ENCODE measurements at places on chromosomes 5 and 9.

DNA sequence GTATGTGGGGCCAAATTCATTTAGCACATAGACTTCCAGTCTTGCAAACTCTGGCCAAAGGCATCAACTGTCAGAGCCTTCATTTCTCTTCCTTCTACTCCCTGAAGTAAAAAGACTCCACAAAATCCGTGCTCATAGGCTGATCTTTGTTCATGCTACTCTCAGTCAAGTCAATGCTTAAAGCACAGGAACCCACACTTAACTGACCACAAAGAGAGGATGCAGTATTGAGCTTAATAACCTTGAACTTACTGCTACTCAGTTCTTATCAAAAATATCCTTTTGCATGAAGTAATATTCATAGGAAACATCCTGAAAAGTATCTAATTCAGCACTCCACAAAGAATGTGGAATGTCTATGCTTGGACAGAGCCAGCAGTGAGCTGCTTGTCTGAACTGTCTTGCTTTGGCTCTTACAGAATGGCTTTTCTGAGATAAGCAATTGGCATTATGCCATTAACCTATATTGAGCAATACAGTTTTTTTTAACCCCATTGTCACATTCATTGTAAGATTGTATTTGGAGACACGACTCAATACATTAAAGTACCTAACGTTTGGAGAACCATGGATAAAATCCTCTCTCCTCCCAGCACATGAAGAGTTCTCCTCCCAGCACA, 21.7 kb downstream of the LPAR1 start:
- no peak for DNase-seq

GRCh38 chr9:87502391-87503221, 4.9 kb downstream of the DAPK1 start:
- DNase-seq: peak; percentile 18

DNA sequence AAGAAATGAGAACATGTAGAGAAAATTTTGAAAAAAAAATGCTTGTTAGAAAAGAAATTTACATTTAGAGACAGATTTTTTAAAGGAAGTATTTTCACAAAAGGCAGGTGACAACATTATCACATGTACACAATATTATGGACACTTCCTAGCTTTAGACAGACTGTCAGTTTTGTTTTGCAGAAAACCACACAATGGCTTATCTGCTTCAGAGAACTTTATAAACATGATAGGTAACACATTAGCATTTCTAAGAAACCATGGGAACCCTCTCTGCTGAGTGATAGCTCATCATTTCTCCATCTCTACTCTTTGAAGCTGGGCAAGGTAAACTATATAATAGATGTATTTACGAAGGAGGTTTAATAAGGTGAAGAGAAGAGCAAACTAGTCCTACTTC, 25.6 kb downstream of the POU5F2 start:
- DNase-seq: no peak

DNA sequence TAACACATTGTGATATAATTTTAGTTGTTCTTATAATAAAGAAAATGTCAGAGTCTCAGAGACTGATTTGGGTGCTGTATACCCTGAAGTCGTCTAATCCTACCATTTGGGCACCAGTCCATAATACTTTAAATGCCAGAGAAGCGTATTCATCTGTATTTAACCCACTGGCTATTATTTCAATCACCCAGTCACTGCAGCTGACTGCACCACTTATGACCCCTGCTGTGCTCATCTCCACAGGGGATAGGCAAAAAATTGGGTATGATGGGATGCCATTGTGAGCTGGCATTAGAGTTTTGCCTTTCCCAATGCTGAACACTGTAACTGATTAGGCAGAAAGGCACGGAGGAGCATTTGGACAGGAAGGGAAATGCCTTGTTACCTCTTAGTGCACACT, 599.7 kb downstream of the CAAP1 start:
- no peak for DNase-seq

- no peak for DNase-seq
These were observed 389.1 kb downstream of the ENC1 start for GRCh38 chr5:74251141-74252035.

DNA sequence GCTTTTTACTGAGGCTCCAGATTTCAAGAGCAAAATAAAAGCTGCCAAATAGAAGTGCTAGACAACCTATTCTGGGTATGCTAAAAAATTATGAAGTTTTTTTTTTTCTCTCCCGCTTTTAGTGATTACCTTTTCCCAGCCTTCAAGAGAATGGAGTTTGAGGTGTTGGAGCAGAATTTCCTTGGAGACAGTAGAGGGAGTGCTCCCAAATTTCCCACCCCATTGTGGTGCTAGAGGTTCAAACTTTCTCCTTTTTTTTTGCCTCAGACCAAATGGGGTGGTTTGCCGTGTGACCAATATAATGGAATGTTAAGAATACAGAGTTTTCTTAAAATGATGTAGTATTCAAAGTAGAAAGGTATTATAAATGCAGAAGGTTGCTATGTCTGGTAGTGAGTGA, 244.2 kb upstream of the RIOK2 start:
- DNase-seq: no peak

GRCh38 chr5:141908796-141909195, 14.9 kb upstream of the DELE1 start:
- no peak for DNase-seq

GRCh38 chr5:91016954-91017700, 366.0 kb downstream of the ARRDC3 start:
- DNase-seq: no peak

- DNase-seq: no peak
These were observed 1758.8 kb upstream of the WWC1 start for GRCh38 chr5:166532456-166533220.

DNA sequence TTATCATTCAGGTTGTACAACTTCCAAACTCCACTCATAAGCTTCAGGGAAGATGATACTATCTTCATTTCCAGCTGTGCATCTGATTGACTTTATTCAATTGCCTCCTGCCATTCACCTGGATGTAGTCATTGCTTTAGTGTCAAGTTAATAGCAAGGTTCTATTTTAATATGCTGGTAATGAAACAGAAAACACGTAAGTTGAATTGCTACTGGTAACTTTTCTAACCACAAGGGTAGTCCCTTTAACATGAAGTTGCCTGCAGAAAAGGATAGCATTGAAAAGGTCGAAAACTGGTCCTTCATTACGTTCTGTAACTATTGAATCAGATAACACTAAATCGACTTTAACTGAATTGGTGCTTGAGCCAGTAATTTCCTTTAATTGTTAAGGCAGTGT, 459.4 kb upstream of the CDH6 start:
- no peak for DNase-seq

DNA sequence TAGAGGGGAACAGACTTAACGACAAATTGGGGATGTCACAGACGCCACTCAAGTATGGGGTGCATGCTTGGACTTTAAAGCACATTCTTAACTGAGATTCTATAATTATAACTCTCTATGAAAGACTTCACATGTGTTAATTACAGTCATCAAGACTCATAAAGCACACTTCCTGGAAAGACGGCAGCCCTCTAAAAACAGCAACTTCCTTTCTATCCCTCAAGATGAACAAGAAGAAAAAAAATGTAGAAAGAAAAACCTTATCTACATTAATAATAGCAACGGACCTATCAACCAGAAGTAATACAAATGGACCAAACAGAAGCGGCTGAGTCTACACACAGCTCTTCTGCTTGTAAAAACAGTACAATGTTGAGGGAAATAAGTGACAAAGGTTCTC, 21.2 kb downstream of the GNAQ start:
- peak; percentile 14 for DNase-seq

- no peak for DNase-seq
These were observed 27.4 kb upstream of the TOMM5 start for GRCh38 chr9:37619806-37620205.

- no peak for DNase-seq
These were observed 242.8 kb upstream of the ANKRD55 start for GRCh38 chr5:56475689-56476486.

DNA sequence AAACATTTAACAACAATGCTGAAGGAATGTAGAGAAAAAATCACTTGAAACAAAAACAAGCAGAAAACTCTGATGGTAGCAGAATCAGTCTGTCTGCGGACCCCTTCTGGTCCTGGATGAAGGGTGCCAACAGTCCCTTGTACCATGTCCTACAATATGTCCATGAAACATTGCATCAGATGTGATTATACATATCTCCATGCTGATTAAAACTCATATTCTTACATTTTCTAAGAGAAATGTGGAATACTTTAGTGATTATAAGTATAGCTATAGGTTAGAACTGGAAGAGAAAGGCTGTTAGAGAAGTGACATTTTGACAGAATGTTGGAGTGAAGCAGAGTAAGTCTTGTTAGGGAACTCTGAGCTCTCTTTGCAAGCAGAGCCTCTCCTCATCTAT, 286.1 kb downstream of the SH3GL2 start:
- DNase-seq: no peak

GRCh38 chr5:59673438-59674058, 220.0 kb downstream of the PDE4D start:
- DNase-seq: peak; percentile 45

DNA sequence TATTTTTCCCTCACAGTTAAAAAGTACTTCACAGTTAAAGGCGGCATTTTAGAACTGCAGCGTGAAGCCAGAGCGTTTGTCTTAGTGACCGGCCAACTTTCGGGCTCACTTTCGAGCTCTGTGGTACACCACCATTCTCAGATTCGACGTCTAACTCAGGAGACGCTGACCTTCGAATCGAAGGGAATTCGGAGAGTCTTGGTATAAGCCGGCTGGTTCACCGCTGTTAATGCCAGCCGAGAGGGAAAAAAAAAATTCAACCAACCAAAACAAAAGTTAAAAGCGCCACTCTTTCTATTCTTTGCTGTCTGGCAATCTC, 544 bp upstream of the SNX24 start:
- DNase-seq: no peak

DNA sequence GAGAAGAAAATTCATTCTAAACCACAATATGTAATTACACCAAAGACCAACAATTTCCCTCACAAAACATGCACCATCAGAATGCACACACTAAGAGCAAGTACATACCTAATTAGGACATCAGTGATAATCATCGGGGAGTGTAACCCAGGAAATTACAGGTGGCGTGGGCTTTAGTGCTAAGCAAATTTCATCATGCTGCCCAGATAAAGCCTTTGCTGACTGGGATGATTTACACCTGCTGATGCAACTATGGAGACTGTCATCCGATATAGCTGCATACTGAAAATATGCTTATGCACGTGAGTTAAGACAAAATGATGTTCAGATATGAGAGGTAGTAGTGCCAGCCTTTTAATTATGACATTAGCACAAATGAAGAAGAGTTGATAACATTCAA, 123.2 kb downstream of the DCP2 start:
- DNase-seq: no peak

DNA sequence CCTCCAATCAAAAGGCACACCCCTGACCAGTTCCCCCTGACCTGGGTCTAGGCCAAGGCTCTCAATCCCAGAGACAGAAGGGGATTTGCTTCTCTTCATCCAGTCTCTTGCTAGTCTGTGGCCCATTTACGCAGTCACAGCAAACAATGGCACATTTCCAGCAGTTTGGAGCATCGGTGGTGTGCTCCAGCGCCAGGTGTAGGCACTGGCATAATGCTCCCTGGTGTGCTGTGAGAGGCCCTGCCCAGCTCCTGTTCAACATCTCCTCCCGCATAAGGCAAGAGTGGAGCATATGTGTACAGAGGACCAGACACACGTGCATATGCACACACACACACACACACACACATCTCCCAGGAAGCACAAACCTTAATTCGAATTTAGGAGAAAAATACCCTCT, 79.5 kb upstream of the ERCC6L2 start:
- DNase-seq: no peak

DNA sequence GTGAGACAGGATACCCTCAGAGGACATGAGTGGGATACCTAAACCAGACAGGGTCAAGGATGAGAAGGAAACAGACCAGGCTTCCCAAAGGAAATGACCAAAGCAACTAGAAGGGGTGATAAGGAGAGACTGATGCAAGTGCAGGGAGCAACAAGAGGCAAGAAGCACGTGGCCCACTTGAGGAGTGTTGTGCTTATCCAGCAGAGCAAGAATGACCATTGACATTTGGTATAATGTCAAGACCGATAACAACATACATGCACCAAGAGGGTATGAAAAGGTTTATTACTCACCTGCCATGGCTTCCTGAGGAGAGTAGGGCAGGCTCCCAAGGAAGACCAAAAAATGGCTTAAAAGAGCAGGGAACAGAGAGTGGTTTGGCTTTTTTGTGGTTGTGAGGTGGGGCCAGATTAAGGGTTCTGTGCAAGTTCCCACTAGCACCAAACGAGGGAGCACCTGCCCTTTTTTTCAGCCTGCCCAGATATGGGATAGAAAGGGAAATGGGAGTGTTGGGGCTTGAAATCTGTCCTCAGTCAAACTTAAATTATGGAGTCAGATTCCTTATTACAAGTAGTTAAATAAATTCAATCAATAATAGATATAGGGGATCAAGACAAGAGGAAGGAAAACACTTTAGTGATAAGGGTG, 513.6 kb downstream of the RASEF start:
- no peak for DNase-seq

DNA sequence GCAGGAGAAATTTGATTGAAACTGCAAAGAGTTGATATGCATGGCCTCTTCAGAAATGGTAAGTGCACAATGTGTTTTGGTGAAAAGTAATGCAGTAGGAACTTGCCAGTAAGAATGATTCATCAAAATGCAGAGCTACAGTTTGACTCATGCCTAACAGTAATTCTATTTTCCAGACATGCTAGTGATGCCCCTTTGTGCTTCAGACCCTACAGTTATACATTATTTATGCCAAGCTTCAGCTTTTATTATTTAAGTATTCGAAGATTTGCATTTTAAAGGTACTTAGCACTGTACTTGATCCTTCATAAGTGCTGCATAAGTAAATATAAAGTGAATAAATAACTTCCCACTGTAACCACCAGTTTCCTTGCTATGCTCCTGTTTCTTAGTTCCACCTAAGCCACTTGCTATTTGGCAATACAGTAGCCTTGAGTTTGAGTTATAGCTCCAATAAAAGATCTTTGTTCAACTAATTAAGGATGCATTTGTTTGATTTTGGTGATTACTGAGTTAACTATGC, 3.6 kb upstream of the SPATA31E1 start:
- DNase-seq: peak; percentile 27

GRCh38 chr5:35152733-35153132, 77.6 kb downstream of the PRLR start:
- DNase-seq: no peak

- DNase-seq: peak; percentile 42
These were observed 19.3 kb upstream of the SMIM32 start for GRCh38 chr5:136212252-136212721.

DNA sequence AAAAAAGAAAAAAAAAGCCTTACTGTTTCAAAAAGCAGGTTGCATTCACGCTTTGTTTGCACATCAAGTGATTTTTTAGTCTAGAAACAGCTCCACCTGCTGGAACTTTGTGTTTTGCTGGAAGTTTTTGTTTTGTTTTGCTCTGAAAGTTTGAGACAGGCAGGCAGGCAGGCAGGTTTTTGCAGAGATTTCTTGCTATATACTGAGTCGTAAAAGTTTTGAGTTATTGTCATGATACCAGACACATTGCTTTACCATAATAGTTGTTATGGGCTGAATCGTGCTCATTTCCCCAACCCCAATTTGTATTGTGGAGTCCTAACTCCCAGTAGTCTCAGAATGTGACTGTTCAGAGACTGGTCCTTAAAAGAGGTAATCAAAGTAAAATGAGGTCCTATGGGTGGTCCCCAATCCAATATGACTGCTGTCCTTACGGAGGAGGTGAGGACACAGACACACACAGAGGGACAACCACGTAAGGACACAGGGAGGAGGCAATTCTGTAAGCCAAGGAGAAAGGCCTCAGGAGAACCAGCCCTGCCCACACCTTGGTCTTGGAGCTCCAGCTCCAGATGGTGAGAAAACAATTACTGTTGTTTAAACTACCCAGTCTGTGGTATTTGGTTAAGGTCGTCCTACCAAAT, 20.9 kb downstream of the OR2Y1 start:
- DNase-seq: peak; percentile 54

- DNase-seq: no peak
These were observed 634.8 kb downstream of the IRX1 start for GRCh38 chr5:4230471-4230785.
